ENCODE measurements at places on chromosomes 3 and 15.
A peak's percentile ranks its signal among the peaks of the same experiment; 100 is the strongest.

- H3K4me1 ChIP-seq: no peaks in the 10 kb centered on the region
- no peaks in the 10 kb centered on the region for H3K36me3 ChIP-seq
- H3K27me3 ChIP-seq: peaks cover 4% of the 10 kb centered on the region
- no peak overlapping the region for H3K4me3 ChIP-seq
- no peak overlapping the region for H3K27ac ChIP-seq
Observed at GRCh38 chr15:50084932-50085331, 34.1 kb downstream of the ATP8B4 start.

DNA sequence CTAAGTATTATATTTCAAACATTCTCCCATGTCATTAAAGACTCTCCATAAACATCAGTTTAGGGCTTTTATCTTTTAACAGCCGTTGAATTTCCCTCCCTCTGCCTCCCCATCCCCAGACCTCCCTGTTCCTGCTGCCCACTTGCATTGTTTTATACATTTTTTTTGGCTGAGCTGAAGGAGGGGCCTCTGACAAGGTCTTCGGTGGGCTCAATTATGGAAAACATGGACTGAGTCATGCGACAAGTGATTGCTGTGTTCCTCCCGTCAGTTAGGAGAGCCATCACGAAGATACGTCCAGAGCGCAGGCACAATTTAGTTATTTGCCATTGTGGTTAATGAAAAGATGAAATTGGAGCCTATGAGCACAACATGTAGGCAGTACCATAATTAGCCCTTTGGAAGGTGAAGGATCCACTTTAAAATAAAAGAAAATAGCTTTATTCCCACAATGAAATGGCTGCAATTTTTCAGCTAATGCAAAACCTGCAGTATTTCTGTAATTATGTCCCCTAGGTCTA lies 12.0 kb upstream of the NMNAT3 start:
- peaks cover 2% of the 10 kb centered on the region for H3K27me3 ChIP-seq
- no peaks in the 10 kb centered on the region for H3K36me3 ChIP-seq

- peaks cover 71% of the 10 kb centered on the region for H3K4me1 ChIP-seq
- H3K4me3 ChIP-seq: peak overlapping the region; percentile 87
- peak overlapping the region; percentile 98 for H3K27ac ChIP-seq
- no peaks in the 10 kb centered on the region for H3K27me3 ChIP-seq
Observed at GRCh38 chr3:38137615-38138348, 679 bp upstream of the MYD88 start.

DNA sequence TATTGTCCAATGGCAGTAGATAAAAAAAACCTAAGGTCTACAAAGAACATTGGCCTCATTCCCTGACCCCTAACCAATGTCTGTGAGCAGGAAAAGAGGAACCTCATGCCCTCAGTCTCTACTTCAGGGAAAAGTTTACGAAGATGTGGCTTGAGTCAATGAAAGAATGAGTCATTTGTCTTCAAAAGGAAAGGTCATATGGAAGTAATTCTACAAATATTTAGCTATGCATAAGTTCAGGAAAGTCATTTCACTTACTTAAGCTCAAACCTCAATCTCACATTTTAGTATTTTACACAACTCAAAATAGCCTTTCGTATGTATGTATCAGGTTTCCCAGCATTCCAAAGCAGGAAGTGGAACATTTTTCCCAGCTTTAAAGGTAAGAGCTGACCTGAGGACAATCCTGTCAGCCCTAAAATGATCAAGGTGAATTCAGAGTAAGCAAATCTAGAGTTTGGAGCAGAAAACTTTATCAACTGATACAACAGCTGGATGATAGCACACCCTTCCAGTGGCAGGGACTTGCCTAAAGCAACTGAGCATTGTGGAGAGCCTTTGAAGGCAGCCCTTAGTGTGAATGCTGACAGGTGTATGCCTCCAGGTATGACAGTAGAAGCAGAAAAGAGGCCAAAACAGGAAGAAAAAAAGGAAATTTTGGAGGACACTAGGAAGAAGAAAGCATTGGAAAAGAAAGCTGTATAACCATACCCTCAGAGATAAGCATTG lies 53.9 kb upstream of the ACKR4 start:
- no peak for DNase-seq
- no peak overlapping the region for H3K4me3 ChIP-seq
- no peaks in the 10 kb centered on the region for H3K27me3 ChIP-seq
- H3K4me1 ChIP-seq: peaks cover 40% of the 10 kb centered on the region
- peaks cover 42% of the 10 kb centered on the region for H3K36me3 ChIP-seq
- H3K27ac ChIP-seq: peak overlapping the region; percentile 80

DNA sequence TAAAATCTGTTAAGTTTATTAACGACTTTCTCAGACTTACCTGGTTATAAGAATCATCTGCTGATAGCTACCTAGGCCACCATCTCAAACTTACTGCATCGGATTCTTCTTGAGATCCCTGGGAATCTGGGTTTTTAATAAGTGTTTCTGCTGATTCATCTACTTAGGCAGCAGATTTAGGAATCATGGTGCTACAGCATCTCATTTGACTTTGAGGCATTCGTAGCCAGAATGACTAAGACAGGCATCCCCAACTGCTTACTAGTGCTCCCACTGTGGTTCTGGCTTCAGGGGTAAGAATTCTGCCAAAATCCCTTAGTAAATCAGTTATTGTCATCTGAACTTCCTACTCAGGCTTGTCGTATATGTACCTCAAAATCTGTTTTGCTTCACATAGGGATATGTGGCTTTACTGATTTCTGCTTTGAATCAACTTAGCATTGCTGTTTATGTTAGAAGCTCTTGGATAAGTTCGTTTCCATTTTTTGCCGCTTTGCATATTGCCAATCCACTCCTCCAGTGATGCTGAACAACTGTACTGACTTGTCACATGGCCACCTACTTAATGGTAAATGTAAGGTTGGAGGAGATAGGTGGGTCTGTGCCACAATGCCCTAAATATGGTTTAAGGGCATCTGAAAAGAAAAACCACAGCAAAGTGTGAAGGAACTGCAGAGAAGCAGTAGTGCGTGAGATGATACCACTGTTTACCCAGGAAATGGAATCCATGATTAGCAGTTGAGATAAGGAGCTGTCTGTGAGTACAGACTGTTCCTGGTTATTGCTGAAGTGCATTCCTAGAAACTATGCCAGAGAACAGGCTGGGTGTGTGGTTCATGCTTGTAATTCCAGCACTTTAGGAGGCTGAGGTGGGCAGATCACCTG lies 60.3 kb downstream of the MAP6D1 start:
- H3K27me3 ChIP-seq: no peaks in the 10 kb centered on the region
- peaks cover 79% of the 10 kb centered on the region for H3K36me3 ChIP-seq
- peak overlapping the region; percentile 23 for H3K27ac ChIP-seq

GRCh38 chr3:170196833-170197232 lies 15.3 kb upstream of the PHC3 start:
- no peak overlapping the region for H3K27ac ChIP-seq

DNA sequence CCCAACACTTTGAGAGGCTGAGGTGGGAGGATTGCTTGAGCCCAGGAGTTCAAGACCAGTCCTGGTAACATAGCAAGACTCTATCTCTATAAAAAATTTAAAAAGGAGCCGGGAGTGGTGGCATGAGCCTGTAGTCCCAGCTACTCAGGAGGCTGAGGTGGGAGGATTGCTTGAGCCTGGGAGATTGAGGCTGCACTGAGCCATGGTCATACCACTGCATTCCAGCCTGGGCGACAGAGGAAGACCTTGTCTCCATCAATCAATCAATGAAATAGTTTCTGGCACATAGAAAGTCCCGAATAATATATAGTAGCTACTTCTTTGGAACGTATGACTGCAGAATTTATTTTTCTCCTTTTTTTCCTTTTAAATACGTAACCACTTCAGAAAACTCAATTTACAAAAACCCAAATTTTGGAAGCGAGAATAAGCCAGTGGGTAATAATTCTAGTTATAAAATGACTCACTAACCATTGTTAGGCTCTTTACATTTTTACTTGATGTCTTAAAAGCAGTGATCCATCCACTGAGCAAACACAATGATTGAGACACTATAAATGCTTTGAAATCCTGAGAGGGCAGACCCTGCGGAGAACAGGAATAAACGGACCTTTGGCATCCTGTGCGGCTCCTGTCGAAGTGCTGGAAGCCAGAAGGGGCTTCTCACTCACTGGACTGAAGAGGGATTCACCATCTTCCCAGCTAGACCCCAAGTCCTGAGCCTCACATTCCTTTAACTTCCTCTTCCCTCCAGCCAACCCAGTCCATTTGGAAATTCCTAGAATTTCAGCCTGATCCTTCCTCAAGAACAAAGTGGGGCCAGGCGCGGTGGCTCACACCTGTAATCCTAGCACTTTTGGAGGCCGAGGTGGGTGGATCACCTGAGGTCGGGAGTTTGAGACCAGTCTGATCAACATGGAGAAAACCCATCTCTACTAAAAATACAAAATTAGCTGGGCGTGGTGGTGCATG lies 68.4 kb upstream of the MFGE8 start:
- H3K27me3 ChIP-seq: no peaks in the 10 kb centered on the region
- no peaks in the 10 kb centered on the region for H3K4me1 ChIP-seq
- no peak for DNase-seq
- H3K4me3 ChIP-seq: no peak overlapping the region

DNA sequence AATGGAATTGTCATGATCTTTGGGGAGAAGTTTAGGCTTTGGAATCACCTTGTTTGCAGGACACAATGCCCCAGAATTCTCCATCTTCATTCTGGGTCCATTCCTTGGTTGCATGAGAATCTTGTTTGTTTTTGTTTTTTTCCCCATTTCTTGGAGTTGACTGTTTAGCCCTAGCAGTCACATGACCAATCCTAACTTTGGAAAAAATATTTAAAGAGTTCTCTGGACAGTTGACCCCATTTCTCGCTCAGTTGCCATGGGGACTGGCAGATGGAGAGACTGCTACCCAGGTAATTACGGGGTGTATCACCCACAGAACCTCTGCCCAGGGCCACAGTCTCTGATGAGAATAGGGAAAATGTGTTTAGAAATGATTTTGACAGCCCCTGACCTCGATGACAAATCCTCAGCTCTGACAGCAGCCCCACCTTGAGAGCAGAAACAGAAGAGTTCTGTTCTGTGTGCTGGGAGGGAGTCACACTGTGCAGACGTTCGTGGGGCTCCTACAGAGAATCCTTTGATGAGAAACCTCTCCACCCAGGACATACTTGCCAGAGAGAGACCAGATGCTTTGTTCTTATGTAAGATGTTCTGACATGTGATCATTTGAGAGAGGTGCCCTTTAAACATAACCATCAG lies 57.7 kb downstream of the IL16 start:
- no peaks in the 10 kb centered on the region for H3K36me3 ChIP-seq
- H3K27me3 ChIP-seq: peaks cover 2% of the 10 kb centered on the region
- DNase-seq: no peak
- no peak overlapping the region for H3K27ac ChIP-seq

DNA sequence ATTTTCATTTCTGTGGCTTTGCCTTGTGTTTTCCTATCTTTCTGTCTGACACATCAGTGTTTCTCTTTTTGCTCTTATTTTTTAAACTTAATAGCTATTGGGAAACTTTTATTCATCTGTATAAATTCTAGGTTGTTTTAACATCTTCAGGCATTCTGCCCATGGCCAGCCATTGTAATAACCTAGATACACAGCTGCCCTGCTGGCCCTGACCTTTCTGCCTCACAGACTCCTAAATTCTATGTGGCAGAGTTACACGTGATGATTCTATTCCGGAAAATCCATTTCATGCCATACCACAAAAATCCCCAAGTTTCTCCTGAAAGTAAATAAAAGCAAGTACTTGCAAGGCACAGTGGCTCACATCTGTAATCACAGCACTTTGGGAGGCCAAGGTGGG lies 150.1 kb downstream of the UACA start:
- H3K27me3 ChIP-seq: peaks cover 21% of the 10 kb centered on the region
- H3K4me1 ChIP-seq: peaks cover 3% of the 10 kb centered on the region
- H3K4me3 ChIP-seq: no peak overlapping the region
- H3K36me3 ChIP-seq: no peaks in the 10 kb centered on the region
- no peak overlapping the region for H3K27ac ChIP-seq
- DNase-seq: no peak

GRCh38 chr3:185152410-185153170 lies at the start of gene C3orf70:
C3orf70 (minus strand) TSS chr3:185153060; CDS start chr3:185152823, 237 bp downstream.
- peaks cover 45% of the 10 kb centered on the region for H3K27me3 ChIP-seq
- H3K27ac ChIP-seq: peak within 1 kb of the TSS; percentile 50
- peak; percentile 54 for DNase-seq
- H3K4me1 ChIP-seq: peaks cover 6% of the 10 kb centered on the region
- H3K36me3 ChIP-seq: no peaks in the 10 kb centered on the region

DNA sequence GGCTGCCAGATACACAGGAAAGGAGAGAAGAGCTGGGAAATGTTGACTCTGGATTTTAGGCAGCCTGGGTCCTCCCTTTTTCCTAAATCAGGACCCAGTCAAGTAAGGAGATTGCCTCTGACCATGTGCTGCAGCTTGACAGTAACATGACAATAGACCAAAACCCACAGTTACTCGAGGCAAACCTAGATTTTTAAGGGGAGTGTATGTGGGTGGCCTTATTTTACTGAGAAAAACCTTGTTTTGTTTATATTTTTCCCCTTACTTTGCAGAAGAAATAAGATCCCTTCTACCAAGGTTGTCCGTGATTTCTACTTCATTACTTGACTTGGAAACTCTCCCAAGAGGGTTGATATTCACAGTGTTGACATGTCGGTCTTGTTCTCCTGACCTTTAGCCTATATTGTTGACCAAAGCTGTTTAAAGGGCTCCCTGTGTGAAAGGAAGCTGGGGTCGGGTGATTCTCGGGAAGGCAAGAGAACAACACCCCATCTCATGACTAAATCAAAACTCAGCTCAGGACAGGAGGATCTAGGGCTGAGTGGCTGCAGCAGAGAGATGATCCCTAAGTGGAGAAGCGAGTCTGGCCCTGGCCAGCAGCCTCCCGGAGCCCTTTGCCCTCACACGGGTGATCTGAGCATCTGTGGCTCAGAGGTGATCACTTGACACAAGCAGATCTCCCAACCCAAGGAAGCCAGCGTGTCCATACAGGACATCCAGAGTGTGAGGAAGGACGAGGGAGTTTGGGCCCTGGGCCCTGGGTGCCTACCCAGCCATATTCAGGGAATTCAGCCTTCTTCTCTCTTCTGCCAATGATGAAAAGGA lies 31.0 kb upstream of the SLCO2A1 start:
- H3K27ac ChIP-seq: no peak overlapping the region
- H3K36me3 ChIP-seq: no peaks in the 10 kb centered on the region
- H3K4me1 ChIP-seq: no peaks in the 10 kb centered on the region
- no peak overlapping the region for H3K4me3 ChIP-seq

DNA sequence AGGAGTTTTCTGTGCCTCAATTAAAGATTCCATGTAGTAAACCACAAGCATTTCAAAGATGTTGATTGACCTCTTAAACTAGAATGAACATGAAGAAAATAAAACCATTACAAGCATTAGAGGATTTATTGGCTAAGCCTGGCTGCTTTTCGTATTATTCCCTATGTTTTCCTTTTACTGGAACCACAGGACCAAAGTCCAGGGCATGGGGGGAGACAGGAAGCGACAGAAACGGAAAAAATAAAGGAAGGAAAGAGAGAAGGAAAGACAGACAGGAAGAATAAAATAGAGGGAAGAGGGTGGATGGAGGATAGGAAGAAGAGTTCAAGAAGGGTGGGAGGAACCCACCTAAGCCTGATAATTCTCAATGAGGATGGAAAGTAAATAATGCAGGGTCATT lies 169.9 kb downstream of the SHQ1 start:
- H3K27ac ChIP-seq: no peak overlapping the region
- no peak for DNase-seq
- no peaks in the 10 kb centered on the region for H3K36me3 ChIP-seq
- no peak overlapping the region for H3K4me3 ChIP-seq
- H3K4me1 ChIP-seq: peaks cover 14% of the 10 kb centered on the region

Data from activated T-cell treated with anti-CD3 and anti-CD28 coated beads, Interleukin-2, amount 50 U/mL, for 24 hours (primary cell).